ENCODE measurements at places on chromosomes 4 and X.

- no peak for DNase-seq
Measured at GRCh38 chr4:158444621-158445020, 77.1 kb upstream of the RXFP1 start.

- no peak for DNase-seq
Measured at GRCh38 chr4:177051473-177052060, 258.1 kb upstream of the NEIL3 start.

DNA sequence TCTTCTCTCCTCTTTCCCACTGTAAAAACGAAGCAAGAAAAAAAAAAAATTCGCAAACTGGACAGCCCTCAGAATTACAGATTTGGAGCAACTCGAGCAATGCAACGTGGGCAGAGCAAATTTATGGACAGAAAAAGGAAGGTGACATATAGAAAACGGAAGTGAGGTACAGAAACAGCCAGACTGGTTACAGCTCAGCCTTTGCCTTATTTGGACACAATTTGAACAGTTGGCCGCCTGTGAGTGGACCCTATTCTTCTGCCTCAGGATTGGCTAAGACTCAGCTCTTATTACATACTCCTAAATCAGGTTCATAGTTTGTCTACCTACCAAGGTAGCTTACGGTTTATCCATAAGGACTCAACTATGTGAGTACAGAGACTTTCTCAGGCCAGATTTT lies 98.8 kb downstream of the SOWAHB start:
- DNase-seq: no peak

DNA sequence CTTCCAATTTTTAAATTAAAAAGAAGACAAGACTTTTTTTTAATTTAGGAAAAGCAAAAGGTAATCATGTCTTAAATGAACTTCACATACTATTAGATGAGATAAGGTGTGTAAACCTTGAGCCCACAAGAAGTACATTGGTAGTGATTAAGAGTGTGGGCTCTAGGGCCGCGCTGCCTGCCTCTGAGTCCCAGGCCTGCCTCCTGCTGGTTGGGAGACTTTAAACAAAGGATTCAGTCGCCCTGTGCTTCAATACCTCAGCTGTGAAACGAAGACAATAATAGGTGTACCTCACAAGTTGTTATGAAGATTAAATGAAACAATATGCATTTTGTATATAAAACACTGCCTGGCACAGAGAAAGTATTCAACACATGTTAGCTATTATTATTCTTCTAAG lies 95.9 kb upstream of the MYOZ2 start:
- no peak for DNase-seq

- no peak for DNase-seq
Measured at GRCh38 chr4:129350834-129351721, 255.1 kb downstream of the C4orf33 start.

GRCh38 chrX:150845091-150845490 lies 53.4 kb downstream of the CD99L2 start:
- DNase-seq: no peak

DNA sequence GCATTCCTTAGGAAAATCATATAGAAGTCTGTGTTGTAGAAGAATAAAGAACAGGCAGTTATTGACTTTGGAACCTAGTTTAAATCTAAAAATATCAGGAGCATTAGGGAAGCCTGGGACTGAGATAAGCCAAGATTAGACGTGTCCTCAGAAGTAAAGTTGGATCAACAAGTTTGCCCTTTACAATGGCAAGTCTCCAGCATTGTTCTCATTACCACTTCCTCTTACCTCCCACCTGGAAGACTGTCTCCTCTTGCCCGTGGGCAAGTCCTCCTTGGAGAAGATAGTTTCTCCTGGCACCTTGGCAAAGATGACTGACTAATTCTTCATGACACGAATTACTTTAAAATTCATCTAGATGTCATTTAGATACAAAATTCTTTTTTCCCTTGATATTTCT lies 37.8 kb downstream of the CNKSR2 start:
- DNase-seq: no peak

DNA sequence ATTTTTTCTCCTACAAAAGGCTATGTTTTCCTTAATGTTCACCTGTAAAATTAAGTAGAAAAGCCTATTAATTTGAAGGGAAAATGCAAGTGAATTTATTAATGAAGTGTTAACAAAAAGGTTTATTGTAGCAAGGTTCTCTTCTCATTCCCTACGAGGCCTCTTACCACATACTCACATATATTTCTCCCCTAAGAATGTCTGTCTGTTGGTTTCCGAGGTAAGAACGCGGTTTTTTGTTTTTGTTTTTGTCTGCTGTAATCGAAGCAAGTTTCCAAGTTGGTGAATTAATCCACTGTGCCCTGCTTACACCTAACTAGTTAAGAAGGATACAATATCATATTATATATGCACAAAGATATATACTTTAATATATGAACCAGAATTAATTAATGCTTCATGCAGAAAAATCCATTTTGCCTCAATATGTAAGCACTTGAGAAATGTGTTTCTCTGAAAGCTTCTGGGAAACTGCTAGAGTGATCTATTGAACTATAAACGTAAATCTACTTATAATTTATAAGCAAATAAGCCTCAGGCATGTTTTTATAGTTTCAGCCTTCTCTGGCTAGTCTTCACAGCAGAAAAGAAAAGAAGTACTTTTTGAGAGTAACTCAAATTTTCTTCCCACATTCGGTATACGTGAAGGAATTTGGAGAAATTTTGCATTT lies 120.8 kb downstream of the EGF start:
- no peak for DNase-seq

- peak; percentile 83 for DNase-seq
Measured at GRCh38 chrX:105837232-105837631, 14.9 kb downstream of the NRK start.

DNA sequence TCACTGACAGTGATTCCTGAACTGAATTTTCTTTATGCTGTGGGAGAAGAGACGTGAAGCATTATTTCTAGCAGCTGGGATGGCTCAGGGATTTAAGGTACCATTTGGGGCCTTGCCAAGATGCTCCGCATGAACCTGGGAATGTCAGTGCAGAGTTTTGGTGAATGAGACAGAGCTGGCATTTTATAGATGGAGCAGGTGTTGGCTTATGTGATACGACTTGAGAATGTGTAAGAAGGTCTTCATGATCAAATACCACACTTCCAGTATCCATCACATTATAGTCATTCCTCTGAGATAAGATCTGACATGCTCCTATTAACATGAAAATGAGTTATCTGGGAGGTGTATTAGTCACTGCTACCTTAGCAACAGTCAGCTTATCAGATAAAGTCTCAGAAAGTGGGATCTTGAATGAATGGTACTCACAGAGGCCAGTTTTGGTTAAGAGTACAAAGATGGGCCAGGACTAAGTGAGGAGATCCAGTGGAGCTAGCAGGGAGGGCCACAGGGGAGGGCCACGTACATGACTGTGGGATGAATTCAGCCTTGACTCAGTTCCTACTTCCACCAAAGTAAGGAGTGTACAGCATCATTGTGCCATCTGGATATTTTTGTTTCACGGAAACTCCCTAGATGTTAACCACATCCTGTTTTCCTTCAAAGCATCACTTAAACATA lies 116.7 kb downstream of the SPCS3 start:
- peak; percentile 28 for DNase-seq

DNA sequence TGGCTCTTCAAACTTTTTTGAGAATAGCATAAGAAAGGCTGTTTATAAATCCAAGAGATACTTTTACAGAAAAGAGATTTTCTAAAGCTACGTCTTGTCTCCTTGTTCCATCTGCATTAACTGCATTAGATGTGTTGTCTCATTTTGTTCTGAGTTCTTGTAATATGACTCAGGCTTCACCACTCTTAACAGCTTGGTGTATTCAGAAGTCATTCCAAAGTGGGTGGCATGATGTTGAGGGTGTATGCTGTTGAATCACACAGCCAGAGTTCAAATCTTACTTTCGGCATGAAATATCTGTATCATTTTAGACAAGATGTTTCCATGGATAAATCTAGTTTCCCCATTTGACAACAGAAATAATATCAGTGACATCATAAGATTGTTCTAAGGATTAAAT lies 30.1 kb downstream of the SYTL5 start:
- DNase-seq: no peak

GRCh38 chr4:176002007-176002613 lies 63.5 kb upstream of the WDR17 start:
- DNase-seq: no peak

GRCh38 chrX:103730796-103731493 lies 20.2 kb downstream of the TMEM31 start:
- DNase-seq: no peak

GRCh38 chr4:111678908-111679307 lies 466.3 kb upstream of the FAM241A start:
- no peak for DNase-seq

DNA sequence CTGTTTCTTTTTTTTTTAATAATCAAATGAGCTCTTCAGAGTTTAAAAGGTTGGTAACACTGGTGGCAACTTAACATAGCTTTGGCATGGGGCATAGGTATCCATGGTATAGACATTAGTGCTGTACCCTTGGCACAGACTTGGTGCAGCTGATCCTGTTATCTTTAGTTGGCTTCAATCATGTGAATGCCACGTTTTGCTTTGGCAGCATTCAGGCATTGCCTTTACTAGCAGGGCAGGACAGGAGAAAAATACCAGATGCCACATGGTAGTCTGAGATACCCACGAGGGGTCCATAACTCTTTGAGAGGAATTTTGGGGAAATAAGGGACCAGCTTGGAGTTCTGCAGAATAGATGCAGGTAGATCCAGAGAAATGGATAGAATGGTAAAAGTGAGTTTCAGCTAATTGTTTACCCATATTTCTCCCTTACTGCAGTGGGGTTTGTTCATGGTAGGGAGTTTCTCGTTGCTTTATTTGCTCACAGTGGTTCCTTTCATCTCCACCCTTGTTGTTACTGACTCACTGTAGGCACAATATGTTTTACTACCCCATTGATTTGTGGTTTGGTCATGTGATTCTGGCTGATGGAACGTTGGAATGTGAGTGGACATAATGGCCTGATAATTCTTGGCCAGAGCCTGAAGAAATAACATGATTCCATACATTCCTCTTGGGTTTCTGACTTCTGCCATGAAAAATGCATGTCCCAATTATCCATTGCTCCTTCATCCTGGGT lies 342.7 kb downstream of the GLUD2 start:
- DNase-seq: no peak

DNA sequence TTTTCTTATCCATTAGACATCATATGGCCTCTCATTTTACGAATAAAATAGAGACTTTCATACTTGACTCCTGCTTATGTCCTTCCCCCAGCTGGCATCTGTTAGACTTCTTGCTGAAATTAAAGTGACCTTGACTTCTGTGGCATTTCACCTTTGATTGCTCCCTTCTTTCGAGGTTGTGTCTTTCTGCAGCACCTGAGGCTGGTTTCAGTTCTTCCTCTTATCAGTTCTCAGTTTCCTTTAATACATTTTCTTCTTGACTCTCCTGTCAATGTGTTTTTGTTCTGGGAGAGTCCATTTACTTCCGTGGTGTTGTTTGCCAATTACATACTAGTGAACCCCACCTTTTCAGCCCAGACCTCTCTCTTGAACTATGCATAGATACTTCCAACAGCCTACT lies 81.6 kb downstream of the RBPJ start:
- DNase-seq: no peak

- DNase-seq: no peak
Measured at GRCh38 chr4:86472377-86473019, 112.6 kb upstream of the MAPK10 start.

DNA sequence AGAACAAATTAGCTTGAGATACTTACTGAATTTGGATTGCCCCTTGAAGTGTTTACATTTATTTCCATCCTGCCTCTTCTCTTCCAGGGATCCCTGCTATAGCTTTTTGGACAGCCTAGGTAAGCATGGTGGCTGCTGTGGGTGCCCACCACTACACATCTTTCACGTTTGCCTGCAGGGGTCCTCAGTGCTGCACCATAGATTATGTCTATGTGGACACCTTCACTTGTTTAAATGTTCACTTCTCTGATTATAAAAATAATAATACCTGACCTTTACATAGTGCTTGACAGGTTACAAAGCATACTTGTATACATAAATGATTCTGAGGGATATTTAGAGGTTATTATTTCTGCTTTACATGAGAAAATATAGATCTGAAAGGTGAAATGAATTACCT lies 67.9 kb upstream of the SLC4A4 start:
- no peak for DNase-seq

DNA sequence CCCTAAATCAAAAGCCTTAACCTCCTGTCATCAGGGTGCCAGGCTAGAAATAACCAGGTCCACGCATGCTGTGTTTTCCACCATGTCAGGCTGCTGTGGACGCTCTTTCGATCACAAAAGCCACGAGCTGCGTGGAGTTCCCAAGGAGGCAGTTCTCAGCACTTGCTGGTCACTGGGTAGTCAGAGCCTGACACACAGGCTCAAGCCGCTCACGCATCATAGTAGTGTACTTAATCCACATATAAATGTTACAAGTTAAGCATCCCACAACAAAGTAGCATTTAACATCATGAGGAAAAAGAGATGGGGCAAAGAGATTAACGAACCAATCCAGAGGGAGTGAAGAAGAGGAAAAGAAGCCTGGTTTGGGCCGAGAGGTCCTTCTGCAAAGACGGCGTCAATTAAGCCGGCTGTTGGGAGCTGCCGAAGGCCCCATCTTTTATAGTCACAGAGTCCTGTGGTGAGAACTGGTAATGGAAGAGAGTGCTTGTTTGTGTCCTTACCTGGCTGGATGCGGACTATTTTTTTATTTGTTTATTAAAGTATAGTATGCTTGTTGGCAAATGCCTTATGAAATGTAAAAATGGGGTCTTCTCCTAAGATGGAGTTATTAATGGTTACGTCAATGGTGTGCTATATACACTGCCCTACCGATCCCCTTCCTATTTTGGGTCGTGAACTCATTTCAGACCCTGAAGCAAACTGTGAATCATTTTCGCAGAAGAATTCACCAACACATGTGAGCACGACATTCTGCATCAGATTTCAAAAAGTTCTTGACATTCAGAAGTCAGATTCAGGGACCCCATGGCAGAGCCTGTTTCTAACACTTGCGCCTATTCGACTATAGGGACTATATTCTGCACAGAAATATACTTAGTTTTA lies 675 bp downstream of the PRIMPOL start:
- DNase-seq: no peak

GRCh38 chrX:7184816-7185215 lies 36.9 kb upstream of the PUDP start:
- no peak for DNase-seq

- DNase-seq: no peak
Measured at GRCh38 chr4:112418092-112418491, 97.9 kb downstream of the NEUROG2 start.

GRCh38 chr4:41839916-41840854 lies 91.7 kb upstream of the PHOX2B start:
- peak; percentile 11 for DNase-seq
